ENCODE measurements at places on chromosomes 2 and 18.

DNA sequence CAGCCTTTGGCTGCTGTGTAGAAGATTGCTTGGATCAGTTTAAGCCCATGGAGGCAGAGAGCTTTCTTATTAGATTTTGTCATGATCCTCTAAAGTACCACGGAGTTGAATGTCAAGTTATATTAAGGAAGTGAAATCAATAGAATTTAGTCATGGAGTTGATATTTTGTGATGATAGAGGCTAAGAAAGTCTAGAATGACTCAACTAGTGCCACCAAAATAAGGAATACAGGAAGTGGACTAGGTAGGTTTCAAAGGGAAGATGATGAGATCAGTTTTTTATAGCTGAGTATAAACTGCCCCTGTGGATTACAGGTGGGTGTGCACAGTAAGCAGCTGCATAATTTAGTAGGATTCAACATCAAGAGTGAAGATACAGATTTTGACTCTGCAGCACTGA, 25.2 kb downstream of the FBXO36 start:
- no peak for DNase-seq

DNA sequence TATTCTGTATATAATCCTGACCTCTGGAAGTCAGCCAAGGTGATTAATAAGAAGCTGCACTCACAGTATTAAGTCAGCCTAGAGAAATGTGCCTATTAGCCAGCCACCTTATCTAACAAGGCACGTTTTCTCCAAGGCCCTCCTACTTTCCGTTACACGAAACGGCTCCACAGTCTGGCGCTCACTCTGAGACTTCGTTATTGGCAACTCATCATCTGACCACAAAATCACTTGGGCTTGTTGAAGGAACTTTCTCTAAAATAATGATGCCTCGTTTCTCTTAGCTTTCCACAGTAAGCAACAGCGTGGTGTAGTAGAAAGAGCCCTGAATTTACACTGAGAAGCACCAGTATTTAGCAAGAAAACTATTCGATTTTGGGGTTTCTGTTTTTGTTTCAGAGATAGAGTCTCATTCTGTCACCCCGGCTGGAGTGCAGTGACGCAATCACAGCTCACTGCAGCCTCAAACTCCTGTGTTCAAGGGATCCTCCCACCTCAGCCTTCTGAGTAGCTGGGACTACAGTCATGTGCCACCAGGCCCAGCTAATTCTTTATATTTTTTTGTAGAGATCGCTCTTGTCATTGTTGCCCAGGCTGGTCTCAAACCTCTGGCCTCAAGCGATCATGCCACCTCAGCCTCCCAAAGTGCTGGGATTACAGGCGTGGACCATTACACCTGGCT, 53.6 kb upstream of the SLC14A1 start:
- DNase-seq = no peak

DNA sequence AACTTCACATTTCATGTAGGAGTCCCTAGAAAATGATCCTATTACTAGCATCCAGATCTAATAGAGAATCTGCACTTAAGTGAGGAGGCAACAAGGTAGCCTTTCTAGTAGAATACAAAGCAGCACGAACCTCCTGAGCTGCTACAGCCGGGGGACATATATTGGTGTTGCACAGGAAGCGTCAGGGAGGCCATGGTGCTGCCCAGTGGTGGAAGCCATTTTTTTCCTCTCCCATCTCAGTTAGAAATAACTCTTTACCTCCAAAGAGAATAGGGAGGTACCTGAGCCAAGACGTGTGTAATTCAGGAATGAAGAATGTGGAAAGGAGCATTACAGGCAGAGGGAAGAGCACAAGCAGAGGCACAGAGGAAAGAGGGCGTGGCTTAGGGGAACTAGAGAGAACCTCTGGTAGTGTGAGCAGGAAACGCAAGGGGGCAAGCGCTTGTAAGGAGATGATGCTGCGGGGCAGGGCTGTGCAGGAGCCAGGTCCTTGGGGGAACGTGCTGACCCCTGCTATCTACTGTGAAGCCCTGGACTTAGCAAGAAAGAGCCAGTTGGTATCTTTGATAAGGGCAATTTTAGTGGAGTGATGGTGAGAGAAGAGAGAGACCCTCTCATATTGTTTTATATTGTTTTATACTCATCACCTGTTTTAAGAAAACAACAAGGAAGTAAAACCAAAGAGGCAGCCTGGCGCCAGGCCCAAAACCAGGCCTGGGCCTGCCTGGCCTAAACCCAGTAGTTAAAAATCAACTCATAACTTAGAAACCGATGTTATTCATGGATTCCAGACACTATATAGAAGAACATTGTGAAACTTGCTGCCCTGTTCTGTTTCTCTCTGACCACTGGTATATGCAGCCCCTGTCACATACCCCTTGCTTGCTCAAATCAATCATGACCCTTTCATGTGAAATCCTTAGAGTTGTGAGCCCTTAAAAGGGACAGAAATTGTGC, 50.0 kb upstream of the TTC39C start:
- DNase-seq = no peak

- DNase-seq = peak; percentile 47
Measured at GRCh38 chr2:208320686-208321085, 54.6 kb downstream of the PIKFYVE start.

DNA sequence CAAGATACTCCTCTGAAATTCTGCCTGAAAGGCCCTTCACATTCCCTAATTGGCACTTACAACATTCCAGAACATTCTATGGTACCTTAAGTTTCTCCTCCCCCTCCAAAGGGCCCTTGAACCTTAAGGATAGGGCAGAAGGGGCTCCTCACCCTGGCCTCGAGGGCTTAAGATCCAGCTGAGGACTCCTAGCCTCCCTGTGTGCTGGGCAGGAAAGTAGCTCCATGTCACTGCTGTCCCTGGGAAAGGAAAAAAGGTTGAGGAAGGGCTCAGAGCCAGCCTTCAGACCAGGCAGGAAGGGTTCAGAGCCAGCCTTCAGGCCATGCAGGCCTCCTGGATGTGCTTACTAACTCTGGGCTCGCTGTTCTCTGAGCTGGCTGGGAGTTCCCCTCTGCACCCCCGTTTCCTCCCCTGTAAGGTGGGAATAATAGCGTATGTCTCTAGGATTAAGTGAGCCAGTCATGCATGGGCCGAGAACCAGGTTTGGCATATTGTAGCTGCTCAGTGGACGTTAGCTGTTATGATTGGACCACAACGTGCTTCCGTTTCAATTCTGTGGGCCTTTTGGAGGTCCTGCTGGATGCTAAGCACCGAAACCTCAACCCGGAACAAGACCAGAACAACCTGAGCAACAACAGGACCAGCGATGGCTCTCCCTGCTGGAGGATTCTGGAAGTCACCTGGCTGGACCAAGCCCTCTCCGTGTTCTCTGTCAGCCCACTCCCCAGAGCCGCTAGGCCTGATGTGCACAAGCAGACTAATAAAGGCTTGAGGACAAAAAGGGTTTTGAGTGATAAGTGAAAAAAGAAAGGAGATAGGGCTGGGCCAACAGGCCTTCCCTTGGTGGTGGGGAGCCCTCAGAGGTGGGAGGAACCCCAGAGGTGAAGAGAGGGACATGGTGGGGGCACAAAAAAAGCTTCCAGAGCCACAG, 1.0 kb upstream of the B3GNT7 start:
- DNase-seq = no peak

DNA sequence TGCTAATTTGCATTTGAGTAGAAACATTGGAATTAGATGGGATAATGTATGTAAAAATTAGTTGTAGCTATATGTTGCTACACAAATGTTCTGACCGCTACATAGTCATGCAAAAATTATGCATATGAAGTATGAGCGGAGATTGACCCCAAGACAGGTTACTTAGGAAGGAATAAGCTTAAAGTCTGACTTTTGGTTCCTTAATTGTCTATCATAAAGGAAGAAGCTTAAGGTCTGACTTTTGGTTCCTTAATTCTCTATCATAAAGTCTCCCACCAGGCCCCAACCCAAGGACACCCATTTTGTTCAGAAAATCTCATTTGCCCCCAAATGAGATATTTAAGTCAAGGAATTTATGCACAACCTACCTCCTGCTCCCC, 106.5 kb downstream of the EVA1A start:
- DNase-seq = no peak

GRCh38 chr18:58538604-58539386, 90.1 kb downstream of the ALPK2 start:
- DNase-seq = no peak

- DNase-seq = no peak
Measured at GRCh38 chr2:65292461-65293011, 64.9 kb downstream of the ACTR2 start.

GRCh38 chr2:86633155-86633651, 9.5 kb upstream of the RNF103 start:
- peak; percentile 31 for DNase-seq

GRCh38 chr2:212073360-212073759, 465.2 kb downstream of the ERBB4 start:
- no peak for DNase-seq

DNA sequence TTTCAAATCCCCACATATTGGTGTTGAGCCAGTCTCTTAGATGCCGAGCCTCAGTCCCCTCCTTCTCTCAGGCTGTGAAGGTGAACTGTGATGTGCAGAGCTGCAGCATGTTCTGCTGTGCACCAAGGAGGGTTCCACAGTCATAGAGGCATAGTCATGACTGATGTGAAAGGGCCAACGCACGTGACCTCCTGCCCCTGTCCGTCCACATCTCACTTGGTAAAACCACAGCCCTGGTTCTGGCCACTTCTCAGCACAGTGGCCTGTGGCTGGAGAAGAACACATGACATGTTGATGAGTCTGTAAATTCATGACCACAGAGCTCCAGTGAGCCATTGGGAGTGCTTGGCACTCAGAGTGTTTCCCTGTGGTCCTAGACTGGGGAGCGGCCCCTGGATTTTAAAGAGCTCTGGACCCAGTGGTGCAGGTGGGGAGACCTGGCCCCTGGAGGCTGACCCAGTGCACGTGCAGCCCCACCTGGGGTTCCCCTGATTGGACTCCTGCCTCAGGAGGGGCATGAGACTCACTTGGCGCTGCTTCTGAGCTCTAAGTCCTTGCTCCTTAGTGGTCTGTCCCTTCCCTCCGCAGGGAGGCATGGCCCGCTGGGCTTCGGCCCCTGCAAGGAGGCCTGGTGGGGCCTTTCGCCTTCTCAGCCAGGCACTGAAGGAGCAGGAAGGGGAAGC, 25.3 kb downstream of the INPP4A start:
- DNase-seq = no peak

GRCh38 chr2:30393510-30393909, 53.5 kb upstream of the LCLAT1 start:
- no peak for DNase-seq

GRCh38 chr2:19178175-19178574, 180.2 kb downstream of the OSR1 start:
- no peak for DNase-seq

DNA sequence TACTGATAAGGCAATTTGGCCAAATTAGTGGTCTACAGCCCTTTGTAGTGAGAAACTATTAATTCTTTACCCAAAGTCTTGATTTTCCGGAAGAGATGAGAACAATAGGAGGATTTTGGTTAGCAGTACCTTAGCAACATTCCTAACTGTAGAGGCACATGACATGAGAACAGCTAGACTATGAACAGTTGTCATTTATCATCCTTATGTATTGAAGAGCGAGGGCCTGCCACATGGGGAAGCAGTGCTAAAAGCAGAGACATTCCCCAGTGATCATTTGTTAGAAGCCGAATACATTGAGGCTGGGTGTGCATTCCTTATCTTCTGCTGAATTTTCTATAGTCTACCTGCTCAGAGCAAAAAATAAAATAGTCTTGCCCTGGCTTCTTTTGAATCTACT, 65.2 kb downstream of the RBBP8 start:
- DNase-seq = no peak

DNA sequence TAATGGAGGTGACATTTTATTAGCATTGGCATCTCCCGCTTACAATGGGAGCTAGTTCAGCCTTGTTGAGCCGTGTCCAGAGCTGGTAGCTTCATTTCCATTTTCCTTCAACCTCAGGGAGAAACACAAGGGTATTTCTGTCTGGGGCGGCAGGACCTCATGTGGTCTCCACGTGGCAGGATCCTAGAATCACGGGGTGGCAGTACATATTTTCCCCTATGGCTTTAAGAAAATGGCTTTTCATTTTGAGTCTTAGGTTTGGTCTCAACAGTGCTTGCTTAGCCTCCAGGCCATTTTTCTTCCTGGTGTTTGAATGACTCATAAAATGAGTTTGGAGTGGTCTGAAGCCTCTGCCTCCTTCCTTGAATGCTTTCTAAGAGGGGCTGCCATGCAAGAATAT, 20.3 kb downstream of the CABLES1 start:
- DNase-seq = no peak

- no peak for DNase-seq
Measured at GRCh38 chr2:23571527-23572282, 186.7 kb downstream of the KLHL29 start.

- DNase-seq = no peak
Measured at GRCh38 chr18:12838178-12838634, 45.8 kb downstream of the PTPN2 start.

GRCh38 chr2:98518101-98518500, 73.4 kb downstream of the INPP4A start:
- peak; percentile 36 for DNase-seq

DNA sequence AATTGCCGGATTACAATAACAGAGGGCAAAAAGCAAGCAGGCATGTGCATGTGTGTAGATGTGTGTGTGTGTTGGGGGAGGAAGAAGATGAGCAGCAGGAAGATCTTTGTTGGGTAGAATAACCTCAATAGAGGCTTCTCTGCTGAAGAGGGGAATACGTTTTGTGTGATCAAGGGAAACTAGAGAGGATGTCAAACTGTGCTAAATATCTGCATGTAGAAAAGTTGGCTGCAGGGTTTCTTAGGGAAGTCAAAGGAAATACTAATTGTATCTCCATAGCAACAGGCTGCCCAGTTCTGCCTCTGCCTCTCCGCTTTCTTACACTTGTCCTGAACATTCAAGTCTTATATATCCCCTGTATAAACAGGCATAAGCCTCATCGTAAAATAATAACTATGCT, 190.1 kb upstream of the RND3 start:
- no peak for DNase-seq

DNA sequence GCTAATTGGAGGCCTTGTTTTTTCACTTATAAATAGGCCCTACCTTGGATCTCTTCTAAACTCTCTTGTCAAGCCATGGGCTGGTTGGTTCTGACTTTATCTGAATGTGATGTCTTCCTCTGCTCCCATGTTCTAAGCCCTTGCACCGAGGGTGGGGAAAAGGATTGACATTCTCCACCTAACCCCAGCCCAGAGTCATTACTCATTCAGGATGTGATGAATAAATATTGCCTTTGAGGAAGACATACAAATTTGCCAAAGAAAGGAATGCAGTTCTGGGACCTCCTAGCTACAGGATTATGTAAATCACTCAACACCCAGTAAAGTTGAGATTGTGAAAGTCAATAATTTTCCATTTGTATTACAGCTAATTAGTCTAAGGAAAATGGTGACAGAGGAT, 142.1 kb upstream of the LYPD6 start:
- no peak for DNase-seq

DNA sequence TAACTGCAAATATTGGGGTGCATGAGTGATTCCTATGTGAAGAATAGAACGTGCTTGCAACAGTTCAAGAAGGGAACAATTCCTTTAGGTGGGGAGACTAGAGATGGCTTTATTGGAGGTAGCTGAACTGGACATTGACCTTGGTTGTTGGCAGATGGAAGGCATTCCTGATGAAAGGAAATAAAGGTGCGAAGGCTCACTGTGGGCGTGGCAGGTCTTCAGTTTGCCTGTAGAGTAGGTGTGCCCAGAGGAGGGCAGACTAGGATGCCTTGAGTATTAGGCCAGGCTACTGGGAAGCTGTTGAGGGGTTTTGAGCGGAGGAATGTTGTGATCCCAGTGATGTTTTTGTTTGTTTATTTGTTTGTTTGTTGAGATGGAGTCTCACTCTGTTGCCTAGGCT, 2.8 kb downstream of the SPR start:
- DNase-seq = no peak

- DNase-seq = no peak
Measured at GRCh38 chr2:10544252-10544651, 96.1 kb upstream of the ODC1 start.

Measured in heart right ventricle (tissue), 16 donors.